Fibroblast of lung (primary cell): ENCODE measurements at places on chromosomes 7 and 10.

GRCh38 chr10:78211561-78212051 lies 177.9 kb downstream of the RPS24 start:
- peak; percentile 54 for DNase-seq

- no peak for DNase-seq
These were observed 108.1 kb upstream of the IGFBP3 start for GRCh38 chr7:46029111-46029704.

GRCh38 chr7:31419505-31420055 lies 79.1 kb upstream of the NEUROD6 start:
- DNase-seq: no peak

DNA sequence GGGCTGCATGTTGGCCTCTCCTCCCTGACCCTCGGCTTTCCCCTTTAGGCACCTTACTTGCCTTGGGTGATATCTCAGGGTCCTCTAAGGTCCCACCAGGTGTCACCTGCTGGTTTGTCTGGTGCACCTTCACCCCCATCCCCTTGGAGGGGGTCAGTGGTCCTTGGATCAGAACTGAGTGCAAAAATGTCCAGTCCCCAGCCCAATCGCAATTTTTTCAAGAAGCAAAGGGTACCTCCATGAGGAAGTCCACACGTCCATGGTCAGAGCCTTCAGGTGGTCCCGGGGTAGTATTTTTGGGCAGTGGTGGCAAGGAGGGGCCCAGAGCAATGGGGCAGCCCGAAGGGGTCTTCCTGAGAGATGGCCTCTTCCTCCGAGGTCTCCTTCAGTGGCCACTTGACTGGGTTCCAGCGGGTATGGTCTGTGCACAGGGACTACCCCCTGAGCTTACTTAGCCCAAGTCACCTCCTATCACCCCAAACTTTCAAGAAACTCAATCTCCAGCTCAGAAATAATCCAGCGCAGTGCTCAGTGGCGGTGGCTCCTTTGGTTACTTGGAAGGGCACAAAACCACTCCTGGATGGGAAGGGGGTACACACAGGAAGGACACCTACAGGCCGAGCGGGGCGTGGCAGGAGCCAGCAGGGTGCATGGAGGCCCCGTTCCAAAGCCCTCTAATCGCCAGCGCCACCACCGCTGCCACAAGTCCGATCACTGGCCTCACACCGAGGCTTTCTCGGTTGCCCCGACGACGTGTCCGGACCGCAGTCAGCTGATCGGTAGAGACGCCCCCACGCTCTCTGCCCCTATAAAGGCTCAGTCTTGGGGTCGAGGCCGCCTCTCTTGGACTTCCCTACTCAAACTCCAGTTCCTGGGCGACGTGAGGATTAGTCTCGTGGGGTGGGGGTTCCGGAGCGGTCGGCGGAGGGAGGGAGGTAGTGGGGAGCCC lies 4.5 kb downstream of the SAP25 start:
- DNase-seq: no peak

DNA sequence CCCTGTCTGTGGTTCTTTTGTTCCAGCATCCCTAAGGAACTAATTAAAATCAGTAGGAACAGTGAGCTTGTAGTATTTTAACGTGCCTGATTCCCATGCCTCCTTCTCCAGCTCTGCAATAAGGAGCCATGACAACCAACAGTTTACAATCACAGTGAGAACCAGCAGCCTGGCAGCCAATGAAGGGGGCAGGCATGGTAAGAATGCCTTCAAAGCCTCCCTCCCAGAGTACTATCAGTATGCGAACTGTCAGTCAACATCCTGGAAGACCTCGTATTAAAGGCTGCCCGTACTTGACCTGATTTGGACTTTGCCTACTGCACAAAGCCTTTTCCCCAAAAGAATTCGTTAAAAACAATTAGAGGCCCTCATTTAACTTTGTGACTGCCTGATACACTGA lies 7.7 kb downstream of the ZPBP start:
- no peak for DNase-seq
